ENCODE measurements at places on chromosomes 1 and 21.
A peak's percentile ranks its signal among the peaks of the same experiment; 100 is the strongest.

GRCh38 chr1:42815941-42816584 is 859 bp upstream of the ERMAP start:
- peak; percentile 42 for DNase-seq

DNA sequence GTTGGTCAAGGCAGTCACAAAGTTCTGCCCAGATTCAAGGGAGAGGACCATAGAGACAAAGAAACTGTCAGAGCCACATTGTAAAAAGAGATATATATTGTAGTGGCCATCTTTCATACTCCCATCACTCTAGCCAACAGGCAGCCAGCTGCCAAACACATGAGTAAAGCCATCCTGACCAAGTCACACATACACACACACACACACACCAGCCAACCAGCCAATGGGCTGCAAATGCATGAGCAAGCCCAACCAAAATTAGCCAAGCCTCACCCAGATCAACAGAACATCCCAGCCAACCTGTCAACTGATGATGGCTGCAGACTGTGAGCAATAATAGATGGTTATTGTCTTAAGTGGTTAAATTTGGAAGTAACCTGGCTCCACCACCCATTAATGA is 120.7 kb downstream of the SEC16B start:
- no peak for DNase-seq

DNA sequence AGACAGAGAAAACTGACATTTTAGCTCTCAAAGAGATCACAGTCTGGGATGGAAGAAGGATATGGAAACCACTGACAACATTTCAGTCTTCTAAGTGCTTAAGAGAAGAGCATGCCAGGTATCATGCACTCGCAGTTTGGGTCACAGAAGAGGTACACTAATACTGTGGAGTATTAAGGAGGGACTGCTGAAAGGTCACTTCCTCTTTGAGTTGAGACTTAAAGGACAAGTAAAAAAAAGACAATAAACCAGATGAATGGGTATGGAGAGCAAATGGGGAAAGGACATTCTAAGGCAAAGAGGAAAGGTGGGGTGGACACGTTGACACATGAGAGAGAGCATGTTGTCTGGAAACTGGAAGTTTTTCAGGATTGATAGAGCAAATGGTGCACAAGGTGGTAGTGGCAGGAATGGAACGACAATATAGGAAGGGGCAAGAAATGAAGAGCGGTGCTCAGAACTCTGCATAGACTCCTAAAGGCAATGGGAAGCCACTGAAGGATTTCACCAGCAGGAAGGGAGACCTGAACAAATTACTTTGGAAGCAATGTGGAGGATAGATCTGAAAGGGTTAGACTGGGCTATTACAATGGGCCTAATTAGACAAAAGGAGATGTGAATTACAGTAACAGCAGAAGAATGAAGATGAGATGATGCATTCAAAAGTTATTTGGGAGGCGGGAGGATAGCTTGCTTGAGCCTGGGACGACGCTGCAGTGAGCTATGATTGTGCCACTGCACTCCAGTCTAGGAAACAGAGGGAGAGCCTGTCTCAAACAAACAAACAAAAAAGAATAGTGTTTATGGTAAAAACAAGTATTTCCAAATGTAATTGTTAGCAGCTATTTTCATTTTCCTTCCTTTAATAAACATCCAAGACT is 11.1 kb downstream of the DIPK1A start:
- DNase-seq: no peak

DNA sequence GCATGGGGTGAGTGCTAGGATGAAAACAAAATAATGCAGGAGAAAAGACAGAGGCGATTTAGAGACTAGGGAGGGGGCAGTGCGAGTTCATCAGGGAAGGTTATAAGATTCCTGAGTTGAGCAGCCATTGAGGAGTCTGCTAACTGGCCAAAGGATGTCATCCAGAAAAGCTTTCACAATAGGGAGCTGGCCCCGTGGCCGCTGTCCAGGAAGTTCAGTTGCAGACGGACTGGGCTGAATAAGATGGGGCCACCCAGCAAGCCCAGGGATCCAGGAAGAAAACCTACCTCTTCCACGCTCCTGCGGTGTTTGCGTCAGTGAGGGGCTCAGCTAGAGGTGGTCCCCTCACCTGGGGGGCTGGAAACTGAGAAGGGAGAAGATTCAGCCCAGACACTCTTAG is 4.0 kb upstream of the PKP1 start:
- no peak for DNase-seq

- DNase-seq: no peak
These were observed 111.8 kb downstream of the POU2F1 start for GRCh38 chr1:167332503-167332902.

DNA sequence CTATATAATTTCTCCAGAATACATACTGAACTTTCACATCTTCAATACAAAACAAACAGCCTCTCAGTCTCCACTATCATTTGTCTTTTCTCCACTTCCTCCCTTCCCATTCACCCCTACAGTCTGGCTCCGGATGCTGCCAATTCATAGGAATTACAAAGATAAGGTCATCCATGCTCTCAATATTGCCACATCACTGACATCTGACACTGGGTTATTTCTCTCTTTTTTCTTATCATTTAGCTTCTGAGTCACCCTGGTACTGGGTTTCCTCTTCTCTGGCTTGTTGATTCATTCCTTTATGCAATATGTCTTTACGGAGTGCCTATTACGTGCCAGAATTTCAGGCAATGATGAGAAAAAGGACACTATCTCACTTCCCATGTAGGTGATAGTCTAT is 3.1 kb upstream of the SH3BP5L start:
- peak; percentile 90 for DNase-seq

GRCh38 chr1:174258148-174258550 is 98.8 kb downstream of the RABGAP1L start:
- DNase-seq: peak; percentile 67

- DNase-seq: no peak
These were observed 22.8 kb downstream of the ATP5PO start for GRCh38 chr21:33892853-33893252.

GRCh38 chr1:113868387-113869083 is 3.0 kb downstream of the PTPN22 start:
- DNase-seq: no peak

DNA sequence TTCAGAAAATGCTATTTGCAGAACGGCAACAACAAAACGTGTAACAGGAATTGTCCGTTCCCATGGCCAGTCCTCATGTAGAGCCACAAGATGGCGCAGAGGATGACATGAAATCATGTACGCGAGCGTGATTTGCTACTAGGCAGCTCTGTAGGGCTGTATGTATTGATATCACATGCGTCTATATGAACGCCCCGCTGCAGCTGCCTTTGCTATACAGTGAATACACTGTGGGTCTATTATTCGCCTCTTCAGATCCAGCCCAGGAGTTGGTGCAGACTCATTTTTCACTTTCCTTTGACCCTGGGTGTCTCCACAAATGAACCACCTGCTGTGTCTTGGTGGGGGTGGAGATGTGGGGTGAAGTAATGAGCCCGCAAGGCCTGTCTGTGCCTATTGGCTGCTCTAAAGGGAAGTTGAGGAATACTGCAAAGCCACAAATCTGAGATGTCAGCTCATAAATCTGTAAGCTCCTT is 361.5 kb downstream of the KIF26B start:
- no peak for DNase-seq

- DNase-seq: no peak
These were observed 559 bp upstream of the MTARC2 start for GRCh38 chr1:220747437-220748088.

GRCh38 chr21:32237021-32237420 is 41.8 kb downstream of the MIS18A start:
- no peak for DNase-seq

DNA sequence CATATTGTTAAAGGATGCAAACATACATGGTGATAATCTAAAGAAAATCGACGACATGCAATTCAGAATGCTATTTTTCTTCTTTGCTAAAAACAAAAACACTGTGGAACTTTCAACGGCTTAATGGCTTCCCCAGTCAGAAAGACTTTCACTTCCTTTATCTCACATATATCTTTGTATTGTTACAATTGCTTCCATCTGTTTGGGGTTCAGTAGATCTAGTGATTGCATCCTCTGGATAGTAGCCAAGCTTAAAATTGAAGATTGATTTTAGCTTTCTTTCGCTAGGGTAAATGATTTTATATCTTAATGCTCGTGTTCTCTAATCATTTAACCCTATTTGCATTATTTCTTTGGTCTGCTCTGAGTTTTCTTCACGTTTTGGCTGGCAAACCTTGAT is 31.8 kb upstream of the ADAMTS1 start:
- DNase-seq: no peak

GRCh38 chr1:36951292-36951750 is 83.0 kb downstream of the GRIK3 start:
- DNase-seq: no peak

DNA sequence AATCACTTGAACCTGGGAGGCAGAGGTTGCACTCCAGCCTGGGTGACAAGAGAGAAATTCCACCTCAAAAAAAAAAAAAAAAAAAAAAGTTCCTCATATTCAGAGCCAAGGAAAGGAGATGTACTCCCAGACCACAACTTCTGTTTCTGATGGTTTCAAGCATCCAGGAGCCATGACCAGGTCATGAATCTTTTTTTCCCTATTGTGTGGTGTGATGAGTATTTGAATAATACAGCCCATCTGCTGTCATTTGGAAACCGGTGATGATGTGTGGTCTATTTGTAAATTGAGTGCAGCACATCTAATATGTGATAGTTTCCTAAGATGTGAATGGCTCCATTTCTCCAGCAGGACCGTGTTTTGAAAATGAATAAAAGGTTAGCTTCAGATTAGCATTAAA is 18.6 kb downstream of the PIK3CD start:
- no peak for DNase-seq

DNA sequence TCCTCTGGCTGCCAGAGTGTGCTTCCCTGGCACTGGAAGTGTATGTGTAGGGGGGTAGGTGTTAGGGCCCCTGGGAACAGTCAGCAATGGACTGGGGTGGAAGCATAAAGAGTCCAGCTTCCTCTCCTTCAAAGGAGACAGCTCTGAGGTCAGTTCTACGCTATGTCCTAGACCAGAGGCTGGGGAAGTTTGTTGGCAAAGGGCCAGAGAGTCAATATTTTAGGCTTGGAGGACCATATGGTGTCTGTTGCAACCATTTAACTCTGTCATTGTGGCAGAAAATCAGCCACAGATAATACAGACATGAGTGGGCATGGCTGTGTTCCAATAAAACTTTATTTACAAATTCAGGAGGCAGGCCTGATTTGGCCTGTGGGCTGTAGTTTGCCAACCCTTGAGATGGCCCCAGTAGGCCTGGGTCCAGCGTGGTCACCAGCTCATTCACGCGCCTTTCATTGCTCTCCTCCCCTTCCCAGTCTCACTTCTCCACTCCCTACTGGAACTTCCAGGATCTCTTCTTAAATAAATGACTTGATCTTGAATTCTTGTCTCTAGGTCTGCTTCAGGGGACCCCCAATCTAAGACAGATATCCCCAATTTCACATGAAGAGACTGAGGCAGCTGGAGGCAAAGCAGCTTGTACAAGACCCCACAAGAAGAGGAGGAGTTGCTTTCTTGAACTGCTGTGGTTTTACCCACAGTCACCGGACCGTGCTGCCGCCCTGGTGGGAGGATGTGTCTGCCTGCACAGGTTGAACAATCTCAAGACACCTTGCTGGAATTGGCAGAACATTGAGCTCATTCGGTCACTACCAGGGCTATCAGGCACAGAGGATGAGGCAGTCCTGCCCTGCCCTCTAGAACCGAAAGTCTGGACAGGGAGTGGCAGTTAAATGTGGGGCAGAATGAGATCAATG is 162.4 kb upstream of the POU3F1 start:
- no peak for DNase-seq

DNA sequence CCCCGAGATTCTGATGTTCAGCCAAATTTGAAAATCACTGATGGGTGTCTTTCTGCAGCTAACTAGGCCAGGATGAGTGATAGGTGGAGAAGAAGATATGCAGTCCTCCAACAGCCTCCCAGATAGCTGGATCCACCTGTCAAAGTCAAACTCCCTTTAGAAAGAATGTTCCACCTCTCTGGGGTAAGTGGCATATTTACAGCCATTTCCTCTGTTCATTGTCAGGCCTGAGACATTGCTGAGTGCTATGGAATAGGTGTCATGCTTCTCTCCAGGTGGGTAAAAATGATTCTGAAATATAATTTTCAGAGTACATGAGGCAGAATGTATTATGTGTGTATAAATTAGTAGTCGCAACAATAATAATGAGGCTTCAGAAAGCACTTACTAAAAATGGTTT is 316.8 kb downstream of the TTLL7 start:
- no peak for DNase-seq

GRCh38 chr1:70910013-70910412 is 137.6 kb downstream of the PTGER3 start:
- DNase-seq: no peak

DNA sequence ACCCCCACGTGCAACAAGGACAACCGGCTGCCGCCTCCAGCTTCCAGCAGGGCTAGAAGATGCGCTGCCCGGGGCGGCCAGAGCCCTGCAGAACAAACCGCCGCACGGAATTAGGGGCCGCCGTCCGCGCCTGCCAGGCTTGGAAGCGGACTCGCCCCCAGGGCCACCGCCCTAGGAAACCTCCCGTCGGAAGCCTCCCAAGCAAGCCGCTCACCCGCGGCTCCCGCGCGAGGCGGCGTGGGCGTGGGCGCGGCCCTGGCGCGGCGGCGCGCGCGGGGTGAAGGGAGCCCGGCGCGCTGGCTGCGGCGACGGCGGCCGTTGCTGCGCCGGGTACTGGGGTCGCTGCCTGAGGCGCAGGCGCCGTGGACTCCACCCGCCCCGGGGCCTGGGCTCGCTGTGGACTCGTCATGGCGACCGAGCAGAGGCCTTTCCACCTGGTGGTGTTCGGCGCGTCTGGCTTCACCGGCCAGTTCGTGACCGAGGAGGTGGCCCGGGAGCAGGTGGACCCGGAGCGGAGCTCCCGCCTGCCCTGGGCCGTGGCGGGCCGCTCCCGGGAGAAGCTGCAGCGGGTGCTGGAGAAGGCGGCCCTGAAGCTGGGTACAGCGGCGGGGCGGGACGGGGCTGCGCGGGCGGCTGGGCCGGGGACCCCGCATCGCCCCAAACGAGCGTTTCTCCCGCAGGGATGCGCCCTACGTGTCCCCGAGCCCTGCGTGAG is at the start of gene SCCPDH:
Gene SCCPDH, plus strand, starts transcription at position 394 of the 715 bp plus-strand sequence. Its CDS starts 14 bp downstream, at position 408.
- DNase-seq: peak; percentile 84

DNA sequence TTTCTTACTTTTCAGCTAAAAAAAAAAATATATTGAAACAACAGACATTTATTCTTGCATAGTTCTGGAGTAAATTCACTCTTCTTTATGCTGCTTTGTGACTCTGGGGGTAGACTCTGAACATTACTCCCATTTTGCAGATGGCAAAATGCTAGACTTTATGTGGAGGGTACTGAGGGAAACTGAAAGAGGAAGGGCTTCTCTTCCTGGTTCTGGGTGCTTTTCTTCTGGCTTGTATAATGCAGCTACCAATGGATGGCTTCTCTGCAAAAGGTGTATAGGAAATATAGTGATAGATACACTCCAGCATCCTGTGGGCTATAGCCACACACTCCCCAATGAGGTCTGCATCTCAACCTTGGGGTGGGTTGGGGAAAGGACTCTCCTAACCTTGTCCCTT is 19.7 kb upstream of the ZBTB40 start:
- DNase-seq: no peak

GRCh38 chr1:212975111-212975918 is 25.0 kb downstream of the VASH2 start:
- no peak for DNase-seq

GRCh38 chr1:186658999-186659398 is 21.2 kb downstream of the PTGS2 start:
- DNase-seq: no peak
